ENCODE measurements at places on chromosomes 16 and 17.

DNA sequence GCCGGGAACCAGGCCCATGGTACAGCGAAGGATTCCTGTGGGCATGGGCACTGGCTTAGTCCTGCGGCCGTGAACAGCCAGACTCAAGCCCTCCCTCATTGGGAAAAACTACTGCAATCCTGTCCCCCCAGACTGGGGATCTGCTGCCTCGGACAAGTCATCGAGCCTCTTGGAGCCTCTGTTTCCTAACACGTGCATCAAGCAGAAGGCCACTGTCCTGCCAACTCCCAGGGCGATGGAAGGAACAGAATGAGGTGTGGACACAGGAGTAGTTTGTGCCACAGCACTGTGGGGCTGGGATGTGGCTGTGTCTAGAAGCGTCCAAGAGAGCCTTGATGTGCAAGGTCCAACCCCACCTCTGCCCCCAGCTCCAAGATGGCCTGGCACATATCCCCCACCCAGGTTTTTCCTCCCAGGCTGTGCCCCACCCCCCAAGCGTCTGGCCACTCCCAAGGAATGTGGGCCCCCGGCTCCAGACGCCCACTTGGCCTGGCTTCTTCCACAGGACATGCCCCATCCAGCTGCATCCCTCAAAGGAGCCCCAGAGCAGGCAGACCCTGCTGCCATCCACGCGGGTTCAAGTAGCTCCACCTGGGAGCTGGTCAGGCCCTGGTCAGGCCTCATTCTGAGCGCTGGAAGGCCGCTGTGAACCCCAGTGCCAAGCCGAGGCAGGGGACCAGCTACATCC lies 3.4 kb downstream of the CAMKK1 start:
- no peak for DNase-seq

DNA sequence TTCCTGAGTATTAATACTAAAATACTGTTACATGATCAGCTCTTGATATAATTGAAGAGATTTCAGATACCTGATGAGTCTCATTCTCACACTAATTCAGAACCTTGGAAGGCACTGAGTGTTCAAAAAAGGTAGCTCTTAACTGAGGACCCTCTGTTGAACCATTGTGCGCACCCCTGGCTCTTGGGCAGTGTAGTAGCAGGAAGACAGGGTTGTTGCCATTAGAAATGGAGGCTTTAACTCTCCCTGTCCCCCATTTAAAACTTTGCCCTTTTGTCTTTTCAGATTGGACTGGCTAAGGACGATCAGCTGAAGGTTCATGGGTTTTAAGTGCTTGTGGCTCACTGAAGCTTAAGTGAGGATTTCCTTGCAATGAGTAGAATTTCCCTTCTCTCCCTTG lies 1.8 kb downstream of the EIF1 start:
- DNase-seq: no peak

DNA sequence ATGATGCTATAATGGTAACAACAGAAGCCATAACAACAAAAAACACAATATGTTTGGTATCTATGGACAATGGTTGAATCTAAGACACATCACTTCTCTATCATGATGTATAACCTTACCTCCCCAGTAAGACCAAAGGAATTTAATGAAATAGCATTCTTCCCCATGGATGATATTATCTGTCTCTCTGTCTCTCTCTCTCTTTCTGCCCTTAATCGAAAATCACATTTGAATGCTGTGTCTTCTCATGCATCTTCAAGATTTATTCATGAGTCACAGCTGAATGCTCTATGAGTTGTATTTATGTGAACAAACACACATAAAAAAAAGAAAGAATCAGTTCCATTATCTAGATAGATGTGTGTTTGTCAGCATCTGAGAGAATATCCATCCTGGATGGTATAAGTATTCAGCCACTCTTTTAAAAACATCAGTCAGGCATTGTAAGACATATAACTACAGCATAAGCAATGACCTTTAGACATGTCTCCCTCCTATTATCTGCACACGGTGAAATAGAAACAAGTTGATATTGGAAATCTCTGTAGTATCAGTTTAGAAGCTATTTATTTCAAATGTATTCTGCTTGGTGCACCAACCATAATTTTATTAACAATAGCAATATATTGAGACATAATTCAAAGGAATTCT lies 433.3 kb downstream of the TOX3 start:
- no peak for DNase-seq

GRCh38 chr16:2591476-2592240 lies 53.8 kb downstream of the PDPK1 start:
- DNase-seq: no peak

GRCh38 chr16:88530051-88530857 lies 39.9 kb upstream of the ZC3H18 start:
- DNase-seq: no peak

DNA sequence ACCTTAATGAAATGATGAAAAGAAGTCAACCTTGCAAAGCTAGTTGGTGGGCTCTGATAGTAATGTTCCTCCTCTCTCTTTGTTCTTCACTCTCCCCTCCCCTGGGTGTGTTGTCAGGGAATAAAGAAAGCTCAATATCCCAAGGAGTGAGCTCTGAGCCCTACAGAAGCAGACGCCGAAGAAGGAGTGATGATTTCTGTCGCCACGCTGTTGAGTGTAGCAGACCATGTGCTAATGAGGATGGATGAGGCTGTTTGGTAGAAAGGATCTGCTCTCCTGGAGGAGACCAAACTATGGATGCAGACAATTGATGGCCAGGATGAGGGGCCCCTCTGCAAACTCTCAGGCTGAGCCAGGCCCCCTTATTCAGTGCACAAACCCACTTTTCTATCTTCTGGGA lies 140.0 kb upstream of the DNAH9 start:
- no peak for DNase-seq

DNA sequence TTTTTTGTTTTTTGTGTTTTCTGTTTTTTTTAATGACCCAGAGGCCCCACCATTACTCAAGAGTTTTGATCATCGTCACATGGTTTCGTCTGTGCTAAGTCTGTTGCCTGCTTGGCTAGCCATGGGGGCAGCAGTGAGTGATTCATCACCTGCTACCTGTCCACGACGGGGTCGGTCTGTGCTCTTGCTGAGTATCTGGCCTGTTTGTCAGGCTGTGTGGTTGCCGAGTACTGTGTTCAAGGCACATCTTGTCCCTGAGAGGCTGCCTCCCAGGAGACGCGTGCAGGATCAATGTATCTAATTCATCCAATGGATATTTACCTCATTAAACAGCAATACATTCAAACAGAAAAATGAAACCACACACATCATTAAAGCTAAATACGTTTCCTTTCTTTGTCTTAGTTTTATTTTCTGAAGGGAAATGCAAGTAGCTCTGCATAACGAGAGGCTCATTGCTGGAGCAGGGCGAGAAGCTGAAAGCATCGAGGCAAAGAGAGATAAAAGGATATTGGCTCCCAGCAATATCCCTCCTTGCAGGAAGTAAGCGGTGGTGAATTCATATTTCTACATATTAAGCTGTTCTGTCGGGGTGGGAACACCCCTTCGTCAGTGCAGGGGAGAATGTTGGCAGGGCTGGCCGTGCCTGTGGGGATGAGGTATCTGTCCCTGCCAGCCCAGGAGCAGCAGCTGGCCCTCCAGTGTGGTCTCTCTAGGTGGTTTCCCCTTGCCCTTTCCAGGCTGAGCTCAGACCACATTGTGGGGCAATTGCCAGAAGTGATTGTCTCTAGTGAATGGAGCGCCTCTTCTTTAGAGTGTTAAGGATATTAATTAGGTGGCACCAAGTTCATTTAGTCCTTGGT lies 166.2 kb upstream of the ASIC2 start:
- DNase-seq: no peak

DNA sequence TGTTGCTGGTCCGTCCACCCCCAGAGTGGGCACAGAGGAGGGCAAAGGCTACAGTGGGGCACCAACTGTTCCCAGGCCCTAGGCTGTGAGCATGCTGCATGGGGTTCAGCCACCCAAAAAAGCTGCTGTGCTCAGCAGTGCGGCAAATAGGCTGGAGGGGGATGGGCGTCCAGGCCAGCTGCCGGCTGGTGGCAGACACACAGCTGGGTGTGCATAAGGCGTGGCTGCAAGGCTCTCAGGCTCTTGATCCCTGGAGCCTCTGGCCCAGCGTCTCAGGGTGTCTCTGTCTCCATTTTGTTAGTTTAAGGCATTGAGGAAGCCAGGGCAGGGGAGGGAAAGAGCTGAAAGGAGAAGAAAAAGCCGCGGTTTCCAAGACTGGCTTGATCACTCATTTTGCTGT lies 8.8 kb downstream of the RPL19 start:
- no peak for DNase-seq

- no peak for DNase-seq
These were observed 10.9 kb upstream of the MILR1 start for GRCh38 chr17:64437944-64438525.

- peak; percentile 29 for DNase-seq
These were observed 26.2 kb upstream of the RFFL start for GRCh38 chr17:35089586-35090296.

- no peak for DNase-seq
These were observed 364.7 kb upstream of the DYNLRB2 start for GRCh38 chr16:80176114-80176513.

- DNase-seq: no peak
These were observed 55.7 kb downstream of the SREBF1 start for GRCh38 chr17:17780922-17781590.

DNA sequence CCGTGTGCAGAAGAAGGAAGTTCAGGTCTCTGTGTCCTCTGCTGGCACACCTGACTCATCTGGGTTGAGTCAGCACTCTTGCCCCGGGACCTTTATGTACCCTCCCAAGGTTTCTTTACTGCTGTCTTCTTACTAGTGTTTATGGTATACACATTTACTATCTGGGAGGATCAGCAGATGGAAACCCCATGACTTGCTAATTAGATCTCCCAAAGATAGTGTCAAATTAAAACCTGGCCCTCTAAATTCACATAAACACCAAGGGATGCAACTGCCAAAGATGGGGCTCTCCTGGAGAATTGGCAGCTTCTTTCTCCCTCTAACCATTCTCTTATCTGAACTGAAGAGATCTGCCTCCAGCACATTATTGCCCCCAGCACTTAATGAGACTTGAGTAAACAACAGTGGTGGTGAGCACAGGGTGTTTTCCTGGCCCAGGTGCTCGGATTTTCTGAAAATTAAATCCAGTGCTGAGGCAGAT lies 718.1 kb upstream of the SOX9 start:
- DNase-seq: no peak

DNA sequence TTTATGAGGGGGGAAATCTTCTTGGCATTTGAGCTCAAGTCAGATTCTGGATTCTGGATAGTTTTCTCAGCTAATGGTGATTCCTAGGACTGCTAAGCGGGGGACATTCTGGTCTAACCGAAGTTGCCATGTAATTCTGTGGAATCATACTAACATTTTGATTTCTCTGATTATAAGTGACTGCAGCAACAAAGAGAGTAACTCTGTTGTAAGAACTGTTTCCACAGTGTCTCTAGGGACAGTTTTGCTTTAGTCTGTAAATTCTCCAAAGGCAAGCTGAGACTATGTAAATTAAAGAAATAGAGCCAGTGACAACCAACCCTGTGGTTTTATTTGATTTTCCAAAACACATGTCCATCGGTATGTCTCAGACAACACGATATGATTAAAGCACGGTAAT lies 286.2 kb downstream of the IRX3 start:
- DNase-seq: no peak

DNA sequence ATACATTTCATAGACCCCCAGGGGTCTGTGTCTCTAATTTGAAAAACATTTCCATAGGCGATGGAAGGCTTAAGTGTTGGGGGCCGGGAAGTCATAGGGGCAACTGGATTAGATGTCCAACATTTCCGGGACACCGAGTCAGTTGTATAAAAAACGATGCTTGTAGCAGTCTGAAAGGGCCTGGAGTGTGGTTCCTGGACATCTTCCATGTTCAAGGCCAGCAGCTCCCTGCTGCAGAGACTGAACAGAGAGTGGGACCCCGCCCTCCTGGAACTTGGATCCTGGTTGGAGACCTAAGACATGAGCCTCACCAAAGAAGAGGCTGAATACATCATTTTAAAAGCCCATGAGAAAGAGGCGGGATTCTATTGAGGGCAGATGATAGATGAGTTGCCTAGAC lies 82.0 kb upstream of the ZNF423 start:
- DNase-seq: no peak

DNA sequence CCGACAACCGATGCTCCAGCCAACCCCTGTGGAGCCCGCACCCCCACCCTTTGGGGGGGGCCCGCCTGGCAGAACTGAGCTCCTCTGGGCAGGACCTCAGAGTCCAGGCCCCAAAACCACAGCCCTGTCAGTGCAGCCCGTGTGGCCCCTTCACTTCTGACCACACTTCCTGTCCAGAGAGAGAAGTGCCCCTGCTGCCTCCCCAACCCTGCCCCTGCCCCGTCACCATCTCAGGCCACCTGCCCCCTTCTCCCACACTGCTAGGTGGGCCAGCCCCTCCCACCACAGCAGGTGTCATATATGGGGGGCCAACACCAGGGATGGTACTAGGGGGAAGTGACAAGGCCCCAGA lies 17.9 kb downstream of the NGFR start:
- DNase-seq: no peak

DNA sequence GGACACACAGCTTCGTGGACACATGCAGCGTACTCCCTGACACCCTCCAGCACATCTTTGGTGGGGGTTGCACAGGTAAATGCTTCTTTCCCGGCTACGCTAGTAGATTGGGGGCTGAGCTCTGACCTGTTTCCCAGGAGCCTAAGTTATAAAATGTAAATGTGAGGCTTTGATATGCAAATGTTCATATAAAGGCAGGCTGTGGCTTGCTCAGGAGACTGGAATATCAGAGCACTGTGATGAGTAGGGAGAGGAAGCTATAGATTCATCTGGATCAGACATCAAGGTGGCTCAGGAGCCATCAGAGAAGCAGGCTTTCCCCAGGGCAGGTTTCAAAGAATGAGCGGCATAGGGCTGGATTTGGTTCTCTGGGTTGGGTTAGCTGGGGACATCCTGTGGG lies 3.4 kb upstream of the ETV4 start:
- DNase-seq: no peak

GRCh38 chr17:6495450-6496115 lies 51.3 kb downstream of the PIMREG start:
- DNase-seq: no peak

DNA sequence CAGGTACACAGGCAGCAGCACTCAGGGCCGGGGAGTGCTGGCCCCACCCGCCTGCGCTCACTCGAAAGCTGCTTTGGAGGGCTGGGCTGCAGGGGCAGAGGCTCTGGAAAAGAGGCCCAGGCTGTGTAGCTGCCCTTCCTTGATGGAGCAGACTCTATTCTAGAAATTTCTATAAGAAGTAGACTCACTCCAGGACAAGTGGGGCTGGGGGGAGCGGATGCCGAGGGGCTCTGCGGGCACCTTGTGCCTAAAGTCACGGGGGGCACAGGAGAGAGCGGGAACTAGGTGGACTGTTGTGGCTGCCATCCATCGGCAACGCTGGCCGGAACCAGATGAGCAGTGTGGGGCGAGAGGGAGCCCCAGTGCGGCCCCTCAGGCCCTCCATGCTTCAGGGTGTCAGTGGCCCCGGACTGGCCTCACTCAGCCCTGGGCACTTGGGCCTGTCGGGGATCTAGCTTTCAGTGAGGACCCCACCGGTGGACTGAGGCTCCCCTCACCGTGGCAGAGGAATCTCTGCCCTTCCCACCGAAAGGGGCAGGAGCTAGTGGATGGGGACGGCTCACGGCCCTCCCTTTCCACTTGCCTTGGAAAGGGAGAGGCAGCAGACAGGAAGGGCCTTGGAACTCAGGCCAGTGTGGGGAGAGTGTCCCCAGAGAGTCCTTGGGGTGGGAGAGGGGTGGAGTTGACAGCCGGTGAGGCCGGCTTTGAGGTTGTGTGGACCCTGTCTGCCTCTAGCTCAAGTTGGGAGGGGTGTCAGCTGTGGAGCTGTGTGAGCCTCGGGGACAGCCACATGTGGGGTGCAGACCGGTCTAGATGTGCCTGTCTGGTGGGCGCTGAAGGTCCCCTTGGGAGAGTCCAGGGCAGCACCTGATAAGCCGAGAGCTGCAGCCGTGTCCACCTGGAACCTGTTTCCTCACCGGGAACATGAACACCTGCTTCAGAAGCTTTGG lies 16.6 kb downstream of the ENDOV start:
- no peak for DNase-seq
